ENCODE measurements at places on chromosomes 7 and 10. TPM values are rescaled to one million over a fixed set of nuclear protein-coding genes. Genes with fewer than 3 reads are reported as not detected.

GRCh38 chr10:32971536-32972091, 13.6 kb upstream of the ITGB1 start:
- H3K4me1 ChIP-seq, result peaks cover 12% of the 10 kb centered on the region
- H3K27me3 ChIP-seq, result no peaks in the 10 kb centered on the region
- H3K36me3 ChIP-seq, result no peaks in the 10 kb centered on the region
- no peak for DNase-seq
- no peak overlapping the region for H3K4me3 ChIP-seq
- no peak overlapping the region for H3K27ac ChIP-seq

- H3K4me1 ChIP-seq, result no peaks in the 10 kb centered on the region
- no peak for DNase-seq
- no peaks in the 10 kb centered on the region for H3K36me3 ChIP-seq
- no peaks in the 10 kb centered on the region for H3K27me3 ChIP-seq
- H3K4me3 ChIP-seq, result no peak overlapping the region
These were observed 97.7 kb upstream of the TMEM196 start for GRCh38 chr7:19871102-19871501.

DNA sequence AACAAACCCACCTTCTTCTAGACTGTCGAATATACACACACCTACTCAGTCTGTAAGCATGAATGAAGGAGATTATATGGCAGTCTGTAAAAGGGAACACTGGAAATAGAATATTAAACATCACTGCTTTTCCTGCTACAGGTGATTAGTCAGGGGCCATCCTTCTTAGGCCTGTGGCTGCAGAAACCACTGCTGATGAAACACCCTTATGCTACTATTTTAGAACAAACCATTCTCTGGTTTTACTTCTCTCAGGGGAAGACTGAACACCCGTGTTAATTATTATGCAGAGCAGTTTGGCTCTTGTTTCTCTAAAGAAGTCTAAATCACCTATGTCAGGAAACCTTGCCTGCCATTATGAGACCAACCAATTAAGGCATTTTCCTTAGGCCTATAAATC, 351.1 kb upstream of the KLF6 start:
- no peak for DNase-seq
- H3K36me3 ChIP-seq, result no peaks in the 10 kb centered on the region
- no peak overlapping the region for H3K27ac ChIP-seq
- no peaks in the 10 kb centered on the region for H3K27me3 ChIP-seq
- H3K4me1 ChIP-seq, result no peaks in the 10 kb centered on the region

- no peaks in the 10 kb centered on the region for H3K36me3 ChIP-seq
- H3K27ac ChIP-seq, result no peak overlapping the region
- no peak overlapping the region for H3K4me3 ChIP-seq
- H3K27me3 ChIP-seq, result no peaks in the 10 kb centered on the region
- no peaks in the 10 kb centered on the region for H3K4me1 ChIP-seq
These were observed 76.0 kb upstream of the IL6 start for GRCh38 chr7:22651036-22651435.

DNA sequence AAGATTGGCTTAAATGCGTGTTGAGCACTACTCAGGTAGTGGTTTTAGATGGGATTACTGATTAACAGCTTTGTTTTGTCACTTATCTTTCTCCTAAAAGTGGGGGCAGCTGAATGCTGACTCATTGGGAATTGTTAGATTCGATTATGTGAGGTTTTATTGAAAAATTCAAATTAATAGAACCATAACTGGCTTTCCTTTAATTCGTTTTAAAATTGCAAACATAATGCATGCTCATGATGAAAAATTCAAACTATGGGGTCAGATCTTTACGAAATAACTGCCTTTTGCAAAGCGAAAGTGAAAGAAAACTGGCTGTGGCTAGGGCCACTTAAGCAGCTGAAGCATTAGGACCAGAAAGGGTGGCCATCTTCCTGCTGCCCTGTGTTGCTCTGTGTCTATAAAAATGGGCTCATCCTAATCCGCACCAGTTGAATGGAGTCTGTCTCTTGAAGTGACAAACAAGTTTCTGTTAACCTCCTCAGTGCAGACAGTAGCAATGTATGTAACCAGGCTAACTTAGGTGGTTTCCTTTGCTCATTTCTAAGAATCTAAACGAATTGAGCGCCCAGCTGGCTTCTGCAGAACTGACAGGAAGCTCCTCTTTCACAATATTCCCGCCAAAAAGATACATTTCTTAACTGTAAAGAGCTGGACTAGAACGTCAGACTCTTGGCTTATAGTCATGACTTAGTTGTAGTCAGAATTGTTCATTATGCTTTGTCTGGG, 27.8 kb downstream of the DENND10 start:
- H3K36me3 ChIP-seq, result peaks cover 21% of the 10 kb centered on the region
- no peaks in the 10 kb centered on the region for H3K4me1 ChIP-seq
- H3K27ac ChIP-seq, result peak overlapping the region; percentile 52
- H3K27me3 ChIP-seq, result no peaks in the 10 kb centered on the region
- DNase-seq, result no peak
- H3K4me3 ChIP-seq, result peak overlapping the region; percentile 8

- no peaks in the 10 kb centered on the region for H3K36me3 ChIP-seq
- no peak overlapping the region for H3K27ac ChIP-seq
- no peaks in the 10 kb centered on the region for H3K4me1 ChIP-seq
- no peak overlapping the region for H3K4me3 ChIP-seq
- no peak for DNase-seq
- no peaks in the 10 kb centered on the region for H3K27me3 ChIP-seq
These were observed 102.8 kb downstream of the CHN2 start for GRCh38 chr7:29297194-29297890.

DNA sequence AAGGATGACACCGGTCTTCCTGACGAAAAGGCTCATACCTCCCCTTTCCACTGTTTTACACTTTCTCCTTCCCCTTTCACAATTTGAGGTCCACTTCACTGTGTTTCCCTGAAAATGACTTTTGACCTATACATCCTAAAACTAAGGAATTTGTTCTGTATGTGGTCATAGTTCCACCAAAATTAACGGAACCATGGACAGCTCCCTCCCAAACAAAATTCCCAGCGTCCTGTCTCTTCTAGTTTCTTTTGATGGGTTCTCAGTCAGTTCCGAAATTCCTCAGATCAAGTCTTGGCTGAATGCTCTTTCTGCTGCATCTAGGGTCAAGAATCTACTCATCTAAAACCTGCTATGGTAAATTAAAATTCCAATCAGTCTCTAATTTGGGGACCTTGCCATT, 1191.9 kb downstream of the CNTNAP2 start:
- H3K4me1 ChIP-seq, result no peaks in the 10 kb centered on the region
- H3K27ac ChIP-seq, result no peak overlapping the region
- no peak overlapping the region for H3K4me3 ChIP-seq
- H3K36me3 ChIP-seq, result no peaks in the 10 kb centered on the region

DNA sequence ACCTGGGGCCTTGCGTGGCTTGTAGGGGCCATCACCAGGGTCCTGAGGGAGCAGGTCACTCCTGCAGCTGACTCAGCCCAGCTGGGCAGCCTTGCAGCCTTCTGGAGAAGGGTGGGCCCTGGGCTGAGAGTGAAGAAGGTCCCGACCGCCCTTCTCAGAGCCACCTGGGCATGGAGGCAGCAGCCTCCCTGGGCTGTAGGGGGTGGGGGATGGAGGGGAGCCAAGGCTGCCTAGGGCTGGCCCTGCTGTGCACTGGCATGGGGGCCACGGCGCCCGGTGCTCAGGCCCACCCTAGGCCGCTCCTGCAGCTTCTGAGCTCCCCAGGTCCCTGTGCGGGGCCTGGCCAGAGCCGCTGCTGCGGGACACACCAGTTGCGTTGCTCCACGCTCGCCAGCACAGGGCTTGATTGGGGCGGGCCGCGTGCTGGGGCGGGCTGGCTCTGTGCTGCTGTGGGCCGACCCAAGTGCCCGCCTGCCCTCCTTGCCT, 63.6 kb upstream of the NKX6-2 start:
- no peak overlapping the region for H3K4me3 ChIP-seq
- DNase-seq, result no peak
- no peaks in the 10 kb centered on the region for H3K4me1 ChIP-seq
- H3K27me3 ChIP-seq, result no peaks in the 10 kb centered on the region

DNA sequence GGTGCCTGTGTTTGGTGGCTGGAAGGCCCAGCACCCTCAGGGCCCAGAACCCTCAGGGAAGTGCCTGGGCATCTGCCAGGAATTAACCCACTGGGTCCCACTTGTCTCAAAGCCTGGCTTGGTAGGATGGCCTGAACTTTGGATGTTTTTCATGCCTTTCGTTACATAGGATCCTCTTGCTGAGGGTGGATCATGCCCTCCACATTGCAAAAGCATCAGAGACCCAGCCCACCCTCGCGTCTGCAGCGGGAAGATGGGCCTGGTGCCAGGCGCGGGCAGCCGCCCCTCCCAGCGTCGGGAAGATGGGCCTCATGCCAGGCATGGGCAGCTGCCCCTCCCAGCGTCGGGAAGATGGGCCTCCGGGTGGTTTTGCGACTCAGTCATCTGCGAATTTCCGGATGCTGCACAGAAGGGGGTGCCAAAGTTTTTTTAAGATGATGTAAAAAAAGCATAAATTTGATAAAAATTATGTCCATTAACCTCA, 51.9 kb upstream of the PRKAR1B start:
- H3K27ac ChIP-seq, result peak overlapping the region; percentile 85
- no peak overlapping the region for H3K4me3 ChIP-seq
- no peak for DNase-seq

GRCh38 chr7:116212869-116213268, 2.5 kb downstream of the TES start:
- no peaks in the 10 kb centered on the region for H3K27me3 ChIP-seq
- peaks cover 43% of the 10 kb centered on the region for H3K4me1 ChIP-seq
- H3K4me3 ChIP-seq, result no peak overlapping the region
- DNase-seq, result no peak
- H3K36me3 ChIP-seq, result no peaks in the 10 kb centered on the region
- peak overlapping the region; percentile 92 for H3K27ac ChIP-seq

DNA sequence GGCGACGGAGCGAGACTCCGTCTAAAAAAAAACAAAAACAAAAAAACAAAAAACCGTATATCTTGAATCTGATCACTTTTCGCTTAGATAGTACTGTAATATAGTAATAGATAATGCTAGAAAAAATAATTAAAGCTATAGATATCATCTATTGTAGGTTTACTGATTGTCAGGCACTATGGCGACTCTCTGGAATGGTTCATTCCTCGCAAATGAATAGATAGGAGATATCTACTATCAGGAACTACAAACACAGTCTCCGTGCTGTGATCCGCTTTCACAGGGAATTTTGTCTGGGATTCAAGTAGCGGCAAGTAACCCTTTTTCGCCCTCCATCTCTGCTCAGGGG, 342 bp upstream of the MEIG1 start:
- no peaks in the 10 kb centered on the region for H3K36me3 ChIP-seq
- H3K4me1 ChIP-seq, result peaks cover 14% of the 10 kb centered on the region
- peak overlapping the region; percentile 59 for H3K4me3 ChIP-seq
- no peaks in the 10 kb centered on the region for H3K27me3 ChIP-seq

- no peaks in the 10 kb centered on the region for H3K27me3 ChIP-seq
- no peak for DNase-seq
- no peak overlapping the region for H3K4me3 ChIP-seq
- no peaks in the 10 kb centered on the region for H3K4me1 ChIP-seq
- H3K36me3 ChIP-seq, result no peaks in the 10 kb centered on the region
These were observed 156.0 kb downstream of the FAM107B start for GRCh38 chr10:14618674-14619073.

DNA sequence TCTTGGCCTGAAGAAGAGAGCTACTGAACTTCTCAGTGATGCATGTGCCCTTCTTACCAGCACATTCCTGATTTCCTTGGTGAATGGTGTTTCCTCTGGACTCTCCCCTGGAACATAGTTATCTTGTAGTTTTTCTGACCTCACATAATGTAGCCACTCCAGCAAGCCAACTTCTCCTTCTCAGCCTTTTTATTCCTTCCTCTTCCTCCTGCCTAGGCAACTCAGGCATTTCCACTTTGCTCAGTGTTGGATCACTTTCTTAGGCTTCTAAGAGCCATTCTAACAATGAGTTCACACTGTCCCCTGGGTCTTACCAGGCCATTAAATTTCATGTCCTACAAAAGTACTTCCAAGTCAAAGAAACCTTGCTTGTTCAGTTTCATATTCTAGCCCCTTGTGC, 3.6 kb upstream of the PTTG1IP2 start:
- no peaks in the 10 kb centered on the region for H3K27me3 ChIP-seq
- DNase-seq, result no peak
- H3K4me1 ChIP-seq, result no peaks in the 10 kb centered on the region
- no peak overlapping the region for H3K4me3 ChIP-seq
- H3K36me3 ChIP-seq, result no peaks in the 10 kb centered on the region
- H3K27ac ChIP-seq, result no peak overlapping the region

GRCh38 chr10:50506861-50507573, 116.7 kb downstream of the SGMS1 start:
- H3K27ac ChIP-seq, result no peak overlapping the region
- no peak overlapping the region for H3K4me3 ChIP-seq
- no peaks in the 10 kb centered on the region for H3K36me3 ChIP-seq
- no peaks in the 10 kb centered on the region for H3K4me1 ChIP-seq

- H3K4me1 ChIP-seq, result no peaks in the 10 kb centered on the region
- no peak overlapping the region for H3K4me3 ChIP-seq
- peaks cover 3% of the 10 kb centered on the region for H3K27me3 ChIP-seq
- no peak for DNase-seq
These were observed 37.1 kb upstream of the COMTD1 start for GRCh38 chr10:75272896-75273295.

DNA sequence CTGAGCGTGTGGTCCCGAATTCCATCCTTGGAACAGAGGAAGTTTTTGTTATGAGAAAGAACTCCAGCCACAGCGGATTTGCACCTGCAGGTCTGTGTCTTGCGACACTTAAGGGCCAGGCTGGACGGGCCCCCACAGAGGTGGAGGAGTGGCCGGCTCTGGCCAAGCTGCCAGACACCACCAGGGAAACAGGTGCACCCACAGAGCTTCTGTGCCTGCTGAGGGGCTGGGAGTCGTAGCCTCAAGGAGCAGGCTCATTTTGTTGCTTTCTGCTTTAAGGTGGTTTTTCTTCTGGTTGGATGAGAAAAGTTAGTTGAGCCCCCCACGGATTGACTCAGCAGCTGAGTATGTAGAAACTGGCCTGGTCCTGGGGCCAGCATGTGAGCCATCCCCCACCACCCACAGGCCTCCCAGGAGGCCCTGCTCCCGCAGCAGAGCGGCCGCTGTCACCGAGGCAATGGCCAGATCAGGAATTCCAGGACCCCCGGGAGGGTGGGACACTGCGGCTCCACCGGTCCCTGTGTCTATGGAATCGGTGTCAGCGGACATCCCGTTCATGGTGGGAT, 41.9 kb downstream of the NKX6-2 start:
- no peak overlapping the region for H3K27ac ChIP-seq
- DNase-seq, result no peak
- H3K27me3 ChIP-seq, result no peaks in the 10 kb centered on the region
- no peak overlapping the region for H3K4me3 ChIP-seq
- H3K36me3 ChIP-seq, result peaks cover 7% of the 10 kb centered on the region

GRCh38 chr7:123190109-123190831, 9.5 kb downstream of the SLC13A1 start:
- H3K4me1 ChIP-seq, result no peaks in the 10 kb centered on the region
- H3K4me3 ChIP-seq, result no peak overlapping the region
- no peaks in the 10 kb centered on the region for H3K36me3 ChIP-seq
- no peaks in the 10 kb centered on the region for H3K27me3 ChIP-seq
- H3K27ac ChIP-seq, result no peak overlapping the region
- DNase-seq, result no peak

The SLC16A9 gene
- total RNA-seq, result 0.90 TPM

The BICC1 gene
- 15.7 TPM for total RNA-seq

The TNS3 gene
- 44.4 TPM for total RNA-seq

The CNPY1 gene
- total RNA-seq, result not detected

The EPO gene
- not detected for total RNA-seq

The ATOH7 gene
- total RNA-seq, result not detected

The MKX gene
- 0.22 TPM for total RNA-seq

The PRKG1 gene
- 31.1 TPM for total RNA-seq

The PTPN20 gene
- total RNA-seq, result 16.2 TPM

The NKX1-2 gene
- total RNA-seq, result not detected

The CPA2 gene
- not detected for total RNA-seq

The TAS2R41 gene
- total RNA-seq, result not detected

The PRKAR2B gene
- total RNA-seq, result 30.4 TPM

The SLC26A3 gene
- total RNA-seq, result not detected

Data from right atrium auricular region (tissue), 2 donors.